ENCODE measurements at places on chromosomes 3 and 15. TPM values are rescaled to one million over a fixed set of nuclear protein-coding genes. Genes with fewer than 3 reads are reported as not detected.

DNA sequence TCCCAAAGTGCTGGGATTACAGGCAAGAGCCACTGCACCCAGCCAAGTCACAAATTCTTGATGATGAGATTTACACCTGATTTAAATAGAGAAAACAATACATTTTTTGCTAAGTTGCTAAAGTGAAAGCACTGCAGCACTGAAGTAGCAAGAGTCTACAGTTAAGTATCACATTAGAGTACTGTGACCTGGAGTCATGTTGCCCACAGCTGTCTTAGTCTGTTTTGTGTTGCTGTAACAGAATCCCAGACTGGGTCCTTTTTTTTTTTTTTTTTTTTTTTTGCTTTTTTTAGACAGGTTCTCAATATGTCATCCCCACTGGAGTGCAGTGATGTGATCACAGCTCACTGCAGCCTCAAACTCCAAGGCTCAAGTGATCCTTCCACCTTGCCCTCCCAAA, 23.2 kb upstream of the GNB4 start:
- DNase-seq: no peak

DNA sequence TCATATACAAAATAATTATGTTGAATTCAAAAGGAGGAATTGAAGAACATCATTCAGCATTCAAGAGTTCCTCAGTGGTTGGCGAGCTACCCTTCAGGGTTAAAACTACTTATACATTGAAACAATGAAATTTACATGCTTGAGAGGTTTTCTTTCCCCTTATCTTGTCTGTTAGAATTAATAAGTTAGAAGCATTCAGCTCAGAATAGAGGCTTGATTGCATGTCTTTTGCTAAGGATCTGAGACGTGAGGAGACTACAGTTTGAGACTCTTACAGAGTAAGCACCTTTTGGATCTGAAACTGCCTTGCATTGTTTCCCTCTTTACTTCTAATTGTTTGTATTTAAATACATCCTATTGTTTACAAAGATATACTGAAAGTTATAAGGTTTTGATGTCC, 157.6 kb downstream of the NSUN3 start:
- DNase-seq: no peak

- peak; percentile 16 for DNase-seq
Observed at GRCh38 chr3:190183121-190183520, 62.4 kb upstream of the P3H2 start.

DNA sequence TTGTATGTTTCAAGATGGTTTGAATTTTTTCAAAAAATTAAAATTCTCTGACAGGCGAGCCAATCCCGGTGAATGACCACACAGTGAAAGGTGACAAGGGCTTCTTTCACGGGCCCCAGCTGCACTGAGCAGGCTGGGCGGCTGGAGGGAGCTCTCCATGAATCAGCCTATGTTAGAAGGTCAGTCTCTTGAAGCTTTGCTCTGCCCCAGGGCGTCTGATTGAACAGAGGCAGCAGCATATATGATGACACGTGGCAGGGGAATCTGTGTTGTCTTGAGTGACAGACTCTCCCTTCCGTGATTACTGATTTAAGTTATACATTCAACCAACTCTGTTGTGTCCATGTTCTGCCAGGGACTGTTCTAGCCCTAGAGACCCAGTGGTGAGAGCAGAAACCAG, 51.5 kb downstream of the ISG20 start:
- no peak for DNase-seq

Gene PYGO1
- 0.24 TPM for total RNA-seq

Gene FANCD2OS
- not detected for total RNA-seq

GRCh38 chr3:165434516-165434915, 238.3 kb upstream of the SLITRK3 start:
- DNase-seq: no peak

DNA sequence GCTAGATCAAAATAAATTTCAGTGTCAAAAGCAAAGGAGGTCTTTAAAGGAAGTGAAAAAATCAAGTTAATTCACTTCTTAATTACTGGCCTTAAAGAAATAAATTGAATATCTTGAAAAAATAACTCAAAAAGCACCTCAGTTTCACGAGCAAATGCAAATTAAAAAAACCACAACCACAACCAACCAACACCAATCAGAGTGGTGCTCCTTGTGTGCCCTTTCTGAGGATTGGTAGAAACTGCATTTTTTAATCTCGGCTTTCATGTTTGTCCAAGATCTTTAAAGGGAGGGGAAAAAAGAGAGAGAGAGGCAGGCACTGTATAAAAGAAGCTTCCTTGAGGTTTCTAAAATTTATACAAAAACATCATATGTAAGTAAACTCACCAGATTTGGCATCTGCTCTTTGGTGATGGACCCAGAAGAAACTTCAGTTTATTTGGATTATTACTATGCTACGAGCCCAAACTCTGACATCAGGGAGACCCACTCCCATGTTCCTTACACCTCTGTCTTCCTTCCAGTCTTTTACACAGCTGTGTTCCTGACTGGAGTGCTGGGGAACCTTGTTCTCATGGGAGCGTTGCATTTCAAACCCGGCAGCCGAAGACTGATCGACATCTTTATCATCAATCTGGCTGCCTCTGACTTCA, at the start of gene GPR15:
TSS of gene GPR15 (plus strand) at position 357 of the 653 bp plus-strand sequence. CDS start at position 413, 56 bp downstream.
- no peak for DNase-seq

DNA sequence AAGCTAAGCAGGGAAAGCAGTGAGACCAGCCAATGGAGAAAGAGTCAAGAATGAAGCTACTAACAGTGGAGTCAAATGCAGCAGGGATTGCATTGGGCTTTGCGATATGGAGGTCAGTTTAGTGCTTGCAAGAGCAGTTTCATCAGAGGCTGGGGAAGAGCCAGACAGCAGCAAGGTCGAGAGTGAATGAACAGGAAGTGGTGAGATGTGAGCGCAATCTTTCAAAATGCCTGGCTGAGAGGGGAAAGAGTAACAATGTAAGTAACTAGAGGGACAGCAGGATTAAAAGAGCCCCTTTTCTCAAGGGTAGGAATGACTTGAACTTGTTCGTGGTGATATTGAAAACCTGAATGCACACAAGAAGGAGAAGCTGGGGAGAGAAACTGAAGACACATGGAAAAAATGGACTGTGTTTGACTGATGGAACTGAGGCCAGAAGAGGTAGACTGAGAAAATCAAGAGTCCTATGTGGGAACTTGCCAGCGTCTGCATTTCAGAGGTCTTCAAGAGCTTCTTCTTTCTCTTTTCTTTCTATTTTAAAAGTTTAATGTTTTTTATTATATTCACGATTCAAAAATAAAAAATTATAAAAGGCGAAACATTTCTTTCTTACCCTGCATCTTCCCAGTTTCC, 30.6 kb upstream of the GPR160 start:
- no peak for DNase-seq

Gene TNFAIP8L3
- 0.28 TPM for total RNA-seq

GRCh38 chr3:124809039-124809438, 78.1 kb downstream of the ITGB5 start:
- DNase-seq: no peak

GRCh38 chr15:26661107-26661506, 111.8 kb downstream of the GABRB3 start:
- no peak for DNase-seq

Gene TNFSF10
- total RNA-seq: not detected

- DNase-seq: no peak
Observed at GRCh38 chr15:85545752-85546151, 165.3 kb downstream of the AKAP13 start.

DNA sequence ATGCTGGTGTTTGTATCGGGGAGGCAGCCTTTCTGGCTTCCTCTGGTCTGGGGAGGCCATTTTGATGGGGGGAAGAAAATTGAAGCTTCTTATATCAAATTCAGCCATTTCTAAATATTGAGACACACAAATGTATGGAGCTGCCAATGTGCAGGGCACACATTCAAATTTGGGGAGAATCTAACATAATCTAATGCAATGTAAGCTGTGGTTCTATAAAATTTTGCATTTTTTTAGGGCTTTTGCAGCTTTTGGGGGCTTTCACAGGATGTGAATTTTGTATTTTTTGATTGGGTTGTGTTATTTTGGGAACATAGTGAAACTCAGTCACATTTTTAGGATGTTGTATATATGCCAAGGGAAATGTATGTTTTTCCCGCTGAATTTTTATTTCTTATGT, 43.4 kb downstream of the CDIN1 start:
- DNase-seq: no peak

Gene NPRL2
- total RNA-seq: 41.1 TPM

DNA sequence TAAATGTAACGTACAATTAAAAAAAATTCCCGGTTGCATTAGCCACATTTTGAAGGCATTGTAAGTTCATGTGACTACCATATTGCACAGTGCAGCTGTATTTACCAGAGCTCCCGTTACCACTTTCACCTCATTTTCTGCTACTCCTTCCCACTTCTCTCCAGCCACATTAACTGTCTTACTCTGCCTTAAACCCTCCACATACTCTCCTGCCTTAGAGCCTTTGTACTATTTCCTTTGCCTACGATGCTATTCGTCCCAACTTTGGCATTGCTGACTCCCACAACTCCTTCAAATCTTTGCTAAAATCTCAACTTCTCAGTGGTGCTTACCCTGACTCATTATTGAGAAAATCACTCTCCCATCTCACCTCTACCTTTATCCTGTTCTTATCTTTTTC, 115.2 kb downstream of the CADM2 start:
- DNase-seq: no peak

GRCh38 chr15:31326875-31327668, 437 bp downstream of the KLF13 start:
- peak; percentile 83 for DNase-seq

Gene CTXN2
- total RNA-seq: not detected

DNA sequence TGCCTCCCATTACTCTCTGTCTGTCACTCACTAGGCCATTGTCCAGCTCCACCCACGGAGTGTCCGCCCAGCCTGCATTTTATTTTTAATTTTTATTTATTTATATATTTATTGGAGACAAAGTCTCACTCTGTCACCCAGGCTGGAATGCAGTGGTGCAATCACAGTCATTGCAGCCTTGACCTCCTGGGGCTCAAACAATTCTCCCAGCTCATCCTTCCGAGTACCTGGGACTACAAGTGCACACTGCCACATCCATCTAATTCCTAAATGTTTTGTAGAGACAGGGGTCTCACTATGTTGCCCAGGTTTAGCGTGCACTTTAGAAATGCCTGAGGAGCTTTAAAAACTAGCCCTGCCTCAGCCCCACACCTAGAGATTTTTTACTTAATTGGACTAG, 141.5 kb downstream of the LIPC start:
- DNase-seq: no peak

Gene CACNA2D2
- 5.9 TPM for total RNA-seq

DNA sequence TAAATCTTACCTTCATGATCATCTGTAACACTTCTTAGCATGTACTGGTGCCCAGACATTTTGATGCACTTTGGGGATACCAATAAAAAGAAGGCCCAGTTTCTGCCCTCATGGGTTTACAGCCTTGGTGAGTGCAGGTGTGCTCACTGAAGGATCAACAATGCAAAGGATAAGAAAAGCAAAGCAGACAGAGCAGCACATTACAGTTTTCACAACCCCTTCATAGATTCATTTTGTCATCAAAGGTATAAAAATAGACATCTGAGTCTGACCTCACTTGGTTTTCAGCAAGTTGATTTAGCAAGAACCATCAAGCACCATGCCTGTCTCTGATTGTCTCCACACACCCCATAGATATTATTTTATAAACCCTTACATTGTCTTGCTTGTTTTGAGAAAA, 77.6 kb downstream of the BFSP2 start:
- DNase-seq: no peak

- DNase-seq: no peak
Observed at GRCh38 chr3:43317461-43318316, 31.3 kb downstream of the SNRK start.

Gene C3orf85
- total RNA-seq: not detected

DNA sequence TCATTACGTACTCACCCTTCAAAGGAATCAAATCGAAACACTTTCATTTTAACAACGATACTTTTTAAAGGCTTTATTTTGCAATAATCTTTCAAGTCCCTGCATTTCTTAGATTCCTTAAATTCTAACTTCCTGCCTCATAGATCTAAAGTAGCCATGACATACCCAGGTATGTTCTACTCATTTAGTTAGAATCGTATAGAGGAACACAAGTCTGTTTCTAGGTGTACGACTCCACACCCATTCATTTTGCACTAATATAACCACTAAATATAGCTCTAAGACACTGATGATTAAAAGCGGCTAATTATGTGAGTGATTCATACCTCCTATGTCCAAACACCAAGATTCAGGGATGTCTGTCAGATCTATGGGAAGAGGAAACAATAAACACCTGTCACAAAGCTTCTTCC, 1.3 kb downstream of the ATP13A3 start:
- no peak for DNase-seq

DNA sequence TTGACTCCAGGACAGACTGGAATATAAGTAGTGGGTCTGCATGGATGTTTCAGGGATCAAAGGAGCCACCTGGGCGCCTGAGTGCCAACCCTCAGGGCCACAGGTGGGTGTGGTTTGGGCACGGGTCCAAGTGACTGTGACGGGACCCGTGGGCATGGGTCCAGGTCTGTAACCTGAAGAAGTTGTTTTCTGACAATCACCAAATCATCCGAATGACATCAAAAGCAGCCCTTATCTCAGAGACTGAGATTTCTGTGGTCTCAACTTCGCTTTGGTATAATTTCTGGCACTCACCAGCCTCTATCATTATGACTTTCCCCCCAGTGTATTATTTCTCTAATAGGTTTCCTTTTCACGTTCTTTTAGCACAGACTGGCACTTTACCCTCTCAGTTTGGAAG, 24.4 kb downstream of the RLBP1 start:
- no peak for DNase-seq

Gene GOLGA8K
- 0.59 TPM for total RNA-seq

- DNase-seq: no peak
Observed at GRCh38 chr3:160368804-160369203, 30.2 kb downstream of the IFT80 start.

DNA sequence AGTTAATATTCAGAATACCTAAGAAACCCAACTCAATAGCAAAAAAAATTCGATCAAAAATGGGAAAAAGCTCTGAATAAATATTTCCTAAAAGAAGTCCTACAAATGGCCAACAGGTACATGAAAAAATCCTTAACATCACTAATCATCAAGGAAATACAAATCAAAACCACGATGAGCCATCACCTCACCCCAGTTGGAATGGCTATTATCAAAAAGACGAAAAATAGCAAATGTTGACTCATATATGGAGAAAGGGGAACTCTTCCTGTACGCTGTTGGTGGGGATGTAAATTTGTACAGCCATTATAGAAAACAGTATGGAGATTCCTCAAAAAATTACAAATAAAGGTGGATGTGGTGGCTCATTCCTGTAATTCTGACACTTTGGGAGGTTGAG, 29.6 kb upstream of the SGO1 start:
- no peak for DNase-seq

DNA sequence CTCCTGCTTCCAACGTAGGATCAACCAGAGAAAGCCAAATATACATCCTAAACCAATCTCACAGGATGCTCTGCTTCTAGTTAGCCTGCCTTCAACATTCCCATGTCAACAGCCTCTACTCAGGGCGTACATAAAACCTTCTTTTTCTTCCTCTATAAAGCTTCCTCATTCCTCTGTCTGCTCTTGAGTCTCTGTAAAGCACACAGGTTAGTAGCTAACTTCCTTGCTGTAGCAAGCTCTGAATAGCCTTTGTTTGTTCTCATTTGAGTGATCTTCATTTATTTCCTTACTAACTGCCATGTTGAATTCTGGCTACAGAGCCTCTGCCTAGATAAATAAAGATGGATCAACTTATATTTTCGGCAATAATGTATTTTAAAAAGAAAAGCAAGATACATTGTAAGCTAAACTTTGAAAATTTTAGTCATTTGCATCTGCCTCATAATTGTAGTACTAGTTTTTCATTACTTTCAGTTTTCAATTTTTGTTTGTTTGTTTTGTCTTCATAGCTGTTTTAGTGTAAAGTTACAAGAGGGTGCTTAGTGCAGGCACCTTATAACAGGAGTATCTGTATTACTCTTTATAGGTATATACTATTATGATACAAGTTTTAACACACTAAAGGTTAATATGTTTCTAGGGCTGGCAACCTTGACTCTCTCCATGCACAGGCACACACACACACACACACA, 498.2 kb downstream of the PYDC2 start:
- no peak for DNase-seq
